Thoracic aorta (tissue), 2 donors: ENCODE measurements at places on chromosomes 2 and 18. TPM values are rescaled to one million over a fixed set of nuclear protein-coding genes. Genes with fewer than 3 reads are reported as not detected.

Gene LYPD1
- not detected for total RNA-seq

Gene DAPL1
- not detected for total RNA-seq

DNA sequence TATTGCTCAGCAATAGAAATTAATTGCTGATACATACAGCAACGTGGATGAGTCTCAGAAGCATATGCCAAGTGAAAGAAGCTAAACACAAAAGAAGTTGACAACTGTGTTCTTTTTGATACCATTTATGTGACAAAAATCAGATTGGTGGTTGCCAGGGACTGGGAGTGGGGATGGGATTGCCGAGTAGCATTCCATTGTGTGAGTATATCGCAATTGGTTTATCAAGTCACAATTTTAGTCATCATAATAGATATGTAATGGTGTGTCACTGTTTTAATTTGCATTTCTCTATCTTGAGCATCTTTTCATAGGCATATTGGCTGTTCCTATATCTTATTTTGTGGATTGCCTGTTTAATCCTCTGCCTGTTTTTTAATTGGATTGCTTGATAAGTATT is 20.9 kb downstream of the STRADB start:
- no peak for DNase-seq

- DNase-seq, result no peak
Measured at GRCh38 chr18:9329471-9329870, 5.1 kb upstream of the TWSG1 start.

GRCh38 chr2:165376571-165376975 is 92.9 kb upstream of the CSRNP3 start:
- DNase-seq, result no peak

DNA sequence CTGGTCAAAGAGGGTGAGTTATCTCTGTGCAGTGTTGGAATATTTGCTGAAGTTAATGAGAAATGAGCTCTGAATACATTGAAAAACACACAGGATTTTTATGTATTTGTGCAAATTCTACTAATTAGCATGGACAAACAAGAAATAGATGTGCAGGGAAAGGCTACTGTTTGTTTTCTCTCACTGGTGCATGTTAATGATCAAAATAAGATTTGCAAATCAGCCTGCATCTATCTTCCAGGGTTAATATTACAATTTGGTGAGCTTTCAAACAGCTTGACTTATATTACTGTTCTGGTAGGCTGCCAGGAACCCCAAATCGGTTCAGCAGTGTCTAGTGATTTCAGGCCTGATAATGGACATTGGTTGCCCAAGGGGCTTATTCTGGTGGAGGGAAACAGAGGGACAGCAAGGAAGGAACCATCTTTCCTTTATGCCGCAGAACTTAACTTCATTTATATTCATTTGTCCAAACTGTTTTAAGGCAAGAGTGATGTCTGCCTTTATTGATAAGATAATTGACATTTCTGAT is 93.8 kb upstream of the REG3A start:
- DNase-seq, result no peak

DNA sequence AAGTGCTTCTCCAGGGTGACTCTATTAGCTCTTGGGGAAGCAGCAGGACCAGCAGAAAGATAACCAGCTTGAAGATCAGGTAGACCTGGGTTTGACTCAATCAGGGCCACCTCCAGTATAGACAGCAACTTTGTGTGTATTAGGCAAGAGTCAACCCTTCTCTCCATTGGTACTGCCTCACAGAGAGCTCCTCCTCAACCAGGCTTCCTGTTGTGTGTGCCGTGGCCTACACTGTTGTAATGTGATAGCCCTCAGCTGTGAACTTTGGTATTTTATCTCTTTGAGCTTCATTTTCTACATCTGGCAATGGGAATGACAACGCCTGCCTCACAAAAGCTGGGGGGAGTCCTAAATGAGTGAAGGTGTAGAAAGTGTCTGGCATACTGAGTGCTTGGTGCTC is 17.0 kb upstream of the MAP3K20 start:
- DNase-seq, result no peak
